ENCODE measurements at places on chromosomes 5 and 9. TPM values are rescaled to one million over a fixed set of nuclear protein-coding genes. Genes with fewer than 3 reads are reported as not detected.

TCERG1 gene
- 41.5 TPM for total RNA-seq

TLE1 gene
- total RNA-seq: 49.5 TPM

RMI1 gene
- 3.9 TPM for total RNA-seq

DNA sequence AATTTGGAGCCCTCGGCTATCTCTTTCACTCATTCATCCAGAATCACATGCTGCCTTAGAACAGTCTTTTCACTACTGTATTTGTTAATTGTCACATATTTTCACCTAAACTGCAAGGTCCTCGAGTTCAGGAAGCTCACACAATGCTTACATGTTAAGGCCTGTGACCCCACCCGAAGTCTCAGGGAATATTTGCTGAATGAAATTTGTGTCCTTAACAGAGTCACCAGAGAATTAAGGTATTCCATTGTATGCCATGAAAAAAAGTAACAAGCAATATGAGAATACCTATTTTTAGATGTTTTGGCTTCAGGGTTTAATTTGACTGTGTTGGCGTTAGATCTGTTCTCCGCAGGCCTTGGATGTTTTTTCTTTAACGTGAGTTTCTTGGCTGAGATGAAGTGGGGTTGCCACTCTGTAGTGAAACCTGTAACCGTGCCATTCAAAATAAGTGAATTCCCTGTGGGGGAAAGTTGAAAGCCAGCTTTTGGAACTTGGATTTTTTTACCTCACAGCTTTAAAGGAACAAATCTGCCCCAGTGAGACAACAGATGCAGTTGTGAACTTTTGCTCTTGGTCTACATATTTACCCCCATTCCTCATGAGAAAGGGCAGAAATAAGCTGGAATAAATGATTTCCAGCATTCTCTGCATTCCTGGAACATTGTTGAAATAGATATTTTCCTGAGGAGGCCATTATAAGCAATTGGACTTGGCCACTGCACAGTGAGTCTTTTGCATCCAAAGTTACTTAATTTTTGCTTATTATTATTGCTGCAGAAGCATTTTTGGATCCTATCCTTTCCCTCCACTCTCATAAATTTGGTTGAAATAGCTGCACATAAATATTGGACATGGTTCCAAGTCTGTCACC, 35.9 kb upstream of the FBP1 start:
- H3K4me3 ChIP-seq: no peak overlapping the region
- no peaks in the 10 kb centered on the region for H3K27me3 ChIP-seq
- H3K4me1 ChIP-seq: no peaks in the 10 kb centered on the region
- no peak overlapping the region for H3K27ac ChIP-seq
- H3K36me3 ChIP-seq: no peaks in the 10 kb centered on the region

- peak; percentile 97 for DNase-seq
- H3K36me3 ChIP-seq: peaks cover 21% of the 10 kb centered on the region
- H3K4me3 ChIP-seq: no peak overlapping the region
Observed at GRCh38 chr9:136858844-136859757, 7.0 kb downstream of the MAMDC4 start.

DNA sequence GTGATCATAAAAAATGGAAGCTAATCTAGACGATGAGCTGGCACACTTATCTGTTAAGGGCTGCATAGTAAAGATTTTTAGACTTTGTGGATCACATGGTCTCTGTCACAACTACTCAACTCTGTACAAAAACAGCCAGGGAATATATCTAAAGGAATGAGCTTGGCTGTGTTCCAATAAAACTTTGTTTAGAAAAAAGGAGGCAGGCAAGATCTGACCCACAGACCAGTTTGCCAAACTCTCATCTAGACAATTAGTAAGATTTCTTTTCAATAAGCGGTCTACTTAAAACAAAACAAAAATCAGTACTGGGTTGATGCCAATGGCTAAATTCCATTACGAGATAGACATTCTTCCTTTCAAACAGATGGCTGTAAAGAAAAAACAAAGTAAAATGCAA, 53.0 kb upstream of the RETREG1 start:
- no peak overlapping the region for H3K4me3 ChIP-seq
- no peaks in the 10 kb centered on the region for H3K27me3 ChIP-seq
- no peak for DNase-seq
- H3K27ac ChIP-seq: no peak overlapping the region

- peaks cover 8% of the 10 kb centered on the region for H3K27me3 ChIP-seq
- no peaks in the 10 kb centered on the region for H3K36me3 ChIP-seq
- DNase-seq: no peak
- no peak overlapping the region for H3K4me3 ChIP-seq
- H3K4me1 ChIP-seq: peaks cover 49% of the 10 kb centered on the region
Observed at GRCh38 chr5:1007681-1008450, 736 bp upstream of the NKD2 start.

GRCh38 chr5:56037531-56038010, 42.8 kb upstream of the IL6ST start:
- H3K27ac ChIP-seq: no peak overlapping the region
- no peaks in the 10 kb centered on the region for H3K36me3 ChIP-seq
- H3K4me1 ChIP-seq: peaks cover 5% of the 10 kb centered on the region
- no peaks in the 10 kb centered on the region for H3K27me3 ChIP-seq
- DNase-seq: peak; percentile 18

DNA sequence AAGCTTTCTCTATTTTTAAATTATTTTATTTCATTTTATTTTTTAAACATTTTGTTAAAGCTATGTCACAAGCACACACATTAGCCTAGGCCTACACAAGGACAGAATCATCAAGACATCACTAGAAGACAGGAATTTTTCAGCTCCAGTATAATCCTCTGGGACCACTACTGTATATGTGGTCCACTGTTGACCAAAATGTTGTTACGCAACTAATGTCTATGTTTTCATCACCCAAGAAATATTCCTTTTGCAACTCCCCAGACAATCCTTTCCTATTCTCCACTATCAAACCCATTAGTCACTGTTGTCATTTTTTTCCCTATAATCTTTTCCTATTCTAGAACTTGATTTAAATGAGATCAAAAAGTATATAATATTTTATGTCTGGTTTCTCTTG, 2371.7 kb upstream of the C9orf72 start:
- H3K27me3 ChIP-seq: no peaks in the 10 kb centered on the region
- H3K4me1 ChIP-seq: no peaks in the 10 kb centered on the region

All from body of pancreas (tissue), 4 donors.